CD4-positive, alpha-beta T cell treated with Interleukin-15 for 4 hours (primary cell): ENCODE measurements at places on chromosomes 7 and 10.

GRCh38 chr7:28052933-28053332 is 127.7 kb downstream of the JAZF1 start:
- DNase-seq, result no peak

DNA sequence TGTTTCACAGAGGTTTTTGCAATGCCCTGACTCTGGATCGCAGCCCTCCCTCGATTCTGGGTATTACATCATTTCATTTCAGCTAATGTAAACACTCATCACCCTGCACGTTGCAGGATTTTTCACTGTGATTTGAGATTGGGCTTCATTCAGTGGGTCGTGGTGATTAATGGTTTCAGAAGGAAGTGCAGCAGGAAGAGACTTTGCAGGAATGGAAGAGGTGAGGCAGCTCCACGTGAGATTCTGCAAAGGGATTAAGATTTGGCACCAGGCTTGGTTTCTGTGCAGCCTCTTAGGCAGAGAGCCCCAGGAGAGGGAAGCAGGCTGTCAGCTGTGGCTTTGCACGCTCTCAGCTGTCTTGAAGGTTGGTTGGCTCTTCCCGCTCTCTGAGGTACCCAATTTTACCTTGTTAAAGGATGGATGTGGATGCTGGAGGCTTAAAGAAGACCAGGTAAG is 95.2 kb downstream of the PLCE1 start:
- DNase-seq, result no peak

- no peak for DNase-seq
Observed at GRCh38 chr10:91711885-91712680, 79.2 kb upstream of the PPP1R3C start.

DNA sequence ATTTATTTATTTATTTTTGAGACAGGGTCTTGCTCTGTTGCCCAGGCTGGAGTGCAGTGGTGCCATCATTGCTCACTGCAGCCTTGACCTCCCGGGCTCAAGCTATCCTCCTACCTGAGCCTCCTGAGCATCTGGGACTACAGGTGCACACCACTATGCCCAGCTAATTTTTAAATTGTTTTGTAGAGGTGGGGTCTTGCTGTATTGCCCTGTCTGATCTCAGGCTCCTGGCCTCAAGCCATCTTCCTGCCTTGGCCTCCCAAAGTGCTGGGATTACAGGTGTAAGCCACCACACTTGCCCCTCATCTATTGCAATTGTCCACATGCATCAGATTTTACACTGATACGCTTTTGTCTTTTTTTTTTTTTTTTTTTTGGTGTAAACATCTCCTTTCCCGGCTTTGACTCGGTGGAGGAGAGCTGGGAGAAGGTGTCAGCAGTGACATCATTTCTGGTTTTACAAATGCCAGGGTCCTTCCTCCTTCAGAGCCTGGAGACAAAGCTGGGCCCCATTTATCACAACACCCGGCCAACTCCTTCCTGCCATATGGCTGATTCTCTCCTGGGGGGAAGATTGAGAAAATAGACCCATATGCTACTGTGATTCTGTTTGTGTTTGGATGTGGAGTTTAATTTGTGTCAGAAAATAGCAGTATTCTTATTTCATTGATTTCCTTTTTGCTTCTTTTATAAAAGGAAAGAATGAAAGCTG is 61.3 kb downstream of the GALNT17 start:
- DNase-seq, result no peak

DNA sequence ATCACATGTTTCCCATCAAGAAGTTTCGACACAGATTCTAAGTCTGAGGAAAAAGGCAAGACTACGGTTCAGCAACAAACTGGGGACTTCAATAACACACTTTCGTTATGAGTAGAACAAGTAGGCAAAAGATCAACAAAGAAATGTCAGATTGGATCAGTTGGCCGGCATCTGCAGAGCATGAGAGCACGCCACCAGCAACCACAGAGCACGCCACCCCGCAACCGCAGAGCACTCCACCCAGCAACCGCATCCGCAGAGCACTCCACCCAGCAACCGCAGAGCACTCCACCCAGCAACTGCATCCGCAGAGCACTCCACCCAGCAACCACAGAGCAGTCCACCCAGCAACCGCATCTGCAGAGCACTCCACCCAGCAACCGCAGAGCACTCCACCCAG is 89.7 kb upstream of the FAM20C start:
- DNase-seq, result no peak

DNA sequence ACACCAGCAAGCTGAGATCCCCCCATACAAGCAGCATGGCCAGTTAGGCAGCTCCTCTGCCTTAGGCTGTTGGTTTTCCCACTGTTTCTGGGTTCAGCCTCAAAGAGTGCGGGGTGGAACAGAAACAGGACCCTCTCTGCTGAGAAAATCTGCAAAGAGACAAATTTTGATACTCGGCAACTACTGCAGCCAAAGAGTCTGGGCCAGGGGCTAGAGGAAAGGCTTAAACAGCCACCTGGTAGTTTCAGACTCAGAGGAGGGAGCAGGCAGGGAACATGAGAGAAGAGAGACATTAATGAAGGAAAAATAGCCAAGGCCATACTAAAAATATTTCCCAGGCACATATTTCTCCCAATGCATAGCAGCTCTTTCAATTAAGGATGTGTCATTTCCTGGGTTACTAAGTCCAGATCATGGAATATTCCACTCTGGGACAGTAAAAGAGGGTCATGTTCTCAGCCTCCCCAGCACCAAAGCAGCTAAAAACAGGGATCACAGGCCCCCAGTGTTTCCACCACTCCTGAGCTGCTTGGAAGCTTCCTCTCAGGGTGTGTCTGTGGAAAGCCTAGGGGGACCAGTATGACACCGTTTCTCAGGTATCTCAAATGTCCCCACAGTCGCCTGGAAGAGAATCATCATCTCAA is 29.8 kb downstream of the PDLIM1 start:
- DNase-seq, result no peak

- no peak for DNase-seq
Observed at GRCh38 chr7:151372612-151373265, 31.1 kb downstream of the NUB1 start.

DNA sequence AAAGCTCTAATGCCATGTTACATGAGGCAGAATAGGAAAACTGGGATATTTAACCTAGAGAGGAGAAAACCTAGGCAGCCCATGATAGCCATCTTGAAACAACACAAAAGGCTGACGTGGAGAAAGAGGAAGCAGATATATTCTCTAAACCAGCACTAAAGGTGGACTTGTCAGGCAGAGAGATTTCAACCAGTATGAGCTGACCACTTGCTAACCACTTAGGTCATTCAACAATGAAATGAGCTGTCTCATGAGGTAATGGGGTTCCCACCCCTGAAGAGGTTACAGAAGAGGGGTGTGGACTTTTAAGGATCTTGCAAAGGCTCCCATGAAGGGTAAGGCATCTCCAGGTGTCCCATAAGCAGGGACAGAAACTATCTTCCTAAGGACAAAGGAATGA is 26.8 kb upstream of the EGR2 start:
- no peak for DNase-seq

DNA sequence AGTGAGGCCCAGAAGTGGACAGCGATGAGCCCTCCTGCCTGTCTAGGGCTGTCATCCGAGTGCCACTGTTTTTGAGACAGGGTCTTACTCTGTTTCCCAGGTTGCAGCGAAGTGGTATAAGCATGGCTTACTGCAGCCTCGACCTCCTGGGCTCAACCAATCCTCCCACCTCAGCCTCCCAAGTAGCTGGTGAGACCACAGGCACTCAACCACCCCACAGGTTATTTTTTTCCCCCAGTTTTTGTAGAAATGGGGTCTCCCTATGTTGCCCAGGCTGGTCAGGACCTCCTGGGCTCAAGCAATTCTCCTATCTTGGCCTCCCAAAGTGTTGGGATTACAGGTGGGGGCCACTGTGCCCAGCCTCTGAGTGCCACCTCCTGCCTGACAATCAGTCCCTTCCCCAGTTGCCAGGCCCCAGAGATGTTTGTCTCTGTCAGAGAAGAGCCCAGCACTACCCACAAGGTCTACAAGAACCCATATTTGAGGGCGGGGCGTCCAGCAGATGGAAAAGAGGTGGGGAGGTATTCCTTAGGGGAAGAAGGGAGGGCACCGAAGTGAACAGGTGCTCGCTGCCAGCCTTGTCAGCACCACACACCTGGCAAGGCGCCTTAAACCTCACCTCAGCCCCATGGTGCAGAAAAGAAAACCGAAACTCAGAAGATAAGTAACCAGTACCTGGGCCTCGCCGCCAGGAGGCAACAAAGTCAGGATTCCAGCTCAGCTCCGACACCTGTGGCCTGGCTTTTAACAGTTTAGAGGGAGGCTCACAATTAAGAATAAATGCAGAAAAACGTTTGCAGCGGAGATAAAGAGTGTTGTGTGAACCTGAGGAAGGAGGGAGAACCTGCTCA is 77.4 kb upstream of the ANLN start:
- peak; percentile 38 for DNase-seq

DNA sequence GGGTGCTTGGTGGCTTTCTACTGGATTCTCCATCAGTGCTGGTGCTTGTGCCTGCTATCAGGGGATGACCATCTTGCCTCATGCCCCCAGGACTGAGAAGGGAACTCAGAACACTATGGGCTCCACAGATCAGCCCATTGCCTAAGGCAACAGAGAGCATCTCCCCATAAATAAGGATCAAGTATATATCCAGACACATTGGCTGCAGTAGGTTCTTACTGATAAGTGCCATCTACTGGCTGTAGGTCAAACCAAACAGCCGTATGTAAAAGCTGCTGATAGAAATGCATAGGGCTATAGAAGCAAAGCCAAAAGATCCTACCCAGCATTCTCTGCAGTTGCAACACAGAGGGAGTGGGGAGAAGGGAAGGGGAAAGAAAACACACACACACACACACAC is 153.7 kb downstream of the CDK14 start:
- DNase-seq, result no peak

- DNase-seq, result no peak
Observed at GRCh38 chr10:63206576-63206975, 73.4 kb downstream of the NRBF2 start.

GRCh38 chr10:31697271-31698180 is 231.1 kb downstream of the ARHGAP12 start:
- no peak for DNase-seq

DNA sequence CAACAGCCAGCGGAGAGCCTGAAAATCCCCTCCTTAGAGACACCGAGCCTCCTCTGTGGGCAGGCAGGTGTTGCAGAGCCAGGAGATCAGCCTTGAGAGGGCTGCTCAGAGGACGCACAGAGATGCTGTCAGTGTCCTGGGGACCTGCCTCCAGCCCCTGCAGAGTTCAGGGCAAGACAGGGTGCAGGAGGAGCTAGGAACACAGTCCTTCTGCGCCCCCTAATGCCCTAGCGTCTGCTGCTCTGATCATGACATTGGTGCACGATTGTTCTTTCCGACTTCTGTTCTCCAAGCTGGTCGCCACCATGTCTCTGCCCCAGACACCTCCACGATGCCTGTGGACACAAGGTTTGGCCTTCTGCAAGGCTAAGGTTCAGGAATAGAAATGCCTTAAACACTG is 613.7 kb upstream of the MKI67 start:
- no peak for DNase-seq

GRCh38 chr10:117950408-117950807 is 96.3 kb downstream of the RAB11FIP2 start:
- DNase-seq, result no peak

GRCh38 chr7:55187701-55188491 is 169.1 kb downstream of the EGFR start:
- DNase-seq, result no peak

DNA sequence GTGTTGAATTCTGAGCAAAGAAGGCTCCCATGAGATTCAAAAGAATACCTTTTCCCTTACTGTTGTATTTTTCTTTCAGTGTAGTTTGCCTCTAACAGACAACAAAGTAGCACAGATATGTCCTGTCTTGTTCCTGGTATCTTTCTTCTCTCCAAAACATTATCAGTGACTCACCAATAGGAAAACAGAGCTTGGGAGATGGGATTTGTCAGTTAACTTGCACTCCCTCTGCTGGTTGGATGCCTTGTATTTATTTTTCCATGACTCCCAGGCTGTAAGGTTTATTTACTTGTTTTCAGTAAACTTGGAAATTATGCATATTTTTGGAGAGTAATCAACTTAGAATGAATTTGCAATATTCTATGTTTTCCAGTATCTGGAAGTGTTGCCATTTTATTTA is 129.7 kb downstream of the SAMD9 start:
- DNase-seq, result no peak

- DNase-seq, result no peak
Observed at GRCh38 chr7:17131060-17131345, 167.4 kb upstream of the AHR start.

DNA sequence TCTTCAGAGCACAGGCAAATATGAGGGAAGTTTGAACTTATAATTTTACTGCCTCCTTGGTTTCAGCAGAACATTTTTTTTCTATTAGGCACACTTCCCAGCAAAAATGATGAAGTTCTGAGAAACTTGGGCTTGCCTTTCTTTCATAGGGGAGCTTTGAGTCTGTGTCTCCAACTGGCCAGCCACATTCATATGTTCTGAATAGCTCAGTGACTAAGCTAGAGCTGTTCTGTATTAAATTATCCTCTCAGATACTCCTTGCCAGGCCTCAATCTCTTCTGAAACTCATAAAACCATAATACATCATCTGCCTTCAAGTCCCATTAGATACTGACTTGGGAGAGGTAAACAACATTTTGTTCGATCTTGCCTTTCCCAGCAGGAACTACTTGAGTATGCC is 476.5 kb downstream of the GPAM start:
- DNase-seq, result no peak

DNA sequence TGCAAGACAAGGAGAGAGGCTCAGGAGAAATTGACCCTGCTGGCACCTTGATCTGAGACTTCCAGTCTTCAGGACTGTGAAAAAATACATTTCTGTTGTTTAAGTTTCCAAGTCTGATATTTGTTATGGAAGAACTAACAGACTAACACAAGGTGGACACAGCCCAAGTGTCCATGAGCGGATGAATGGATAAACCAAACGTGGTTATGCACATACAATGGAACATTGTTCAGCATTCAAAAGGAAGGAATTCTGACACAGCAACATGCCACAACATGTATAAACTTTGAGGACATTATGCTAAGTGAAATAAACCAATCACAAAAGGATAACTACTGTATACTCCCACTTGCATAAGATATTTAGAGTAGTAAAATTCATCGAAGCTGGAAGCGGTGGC is 76.5 kb downstream of the FAM13C start:
- DNase-seq, result no peak

GRCh38 chr10:68301790-68302502 is 29.9 kb upstream of the HNRNPH3 start:
- peak; percentile 26 for DNase-seq

DNA sequence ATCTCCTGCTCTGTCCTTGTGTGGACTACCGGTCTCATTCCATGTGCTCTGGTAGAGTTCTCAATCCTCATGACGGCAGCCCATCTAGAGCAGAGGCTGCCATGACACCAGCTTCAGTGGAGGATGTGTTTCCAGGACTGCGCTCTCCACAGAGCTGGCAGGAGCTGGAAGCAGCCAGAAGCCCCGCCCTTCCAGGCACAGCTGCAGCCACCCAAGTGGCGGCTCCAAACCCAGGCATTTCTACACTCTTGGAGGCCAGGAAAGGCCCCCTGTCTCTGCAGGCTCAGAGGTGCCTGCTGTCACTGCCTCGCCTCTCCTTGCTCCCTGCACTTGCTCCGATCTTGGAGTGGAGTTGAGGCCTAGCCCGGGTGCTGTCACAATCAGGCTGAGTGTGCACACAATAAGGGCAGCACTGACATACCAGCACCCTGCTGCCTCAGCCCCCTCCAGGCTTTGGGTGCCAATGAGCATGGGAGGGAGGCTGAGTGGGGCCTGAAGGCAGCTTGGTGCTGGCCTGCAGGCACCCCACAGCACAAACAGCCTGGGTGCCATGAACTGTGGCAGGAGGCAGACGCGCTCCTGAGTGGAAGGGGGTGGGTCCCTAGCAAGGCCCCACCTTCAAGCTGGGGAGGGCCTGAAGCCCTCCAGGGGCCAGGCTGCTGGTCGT is 122.1 kb downstream of the LRRN3 start:
- no peak for DNase-seq

GRCh38 chr10:50382576-50383023 is 131.3 kb upstream of the ASAH2 start:
- no peak for DNase-seq
